Caco-2 (cell line): ENCODE measurements at places on chromosomes 3 and 15. TPM values are rescaled to one million over a fixed set of nuclear protein-coding genes. Genes with fewer than 3 reads are reported as not detected.

DNA sequence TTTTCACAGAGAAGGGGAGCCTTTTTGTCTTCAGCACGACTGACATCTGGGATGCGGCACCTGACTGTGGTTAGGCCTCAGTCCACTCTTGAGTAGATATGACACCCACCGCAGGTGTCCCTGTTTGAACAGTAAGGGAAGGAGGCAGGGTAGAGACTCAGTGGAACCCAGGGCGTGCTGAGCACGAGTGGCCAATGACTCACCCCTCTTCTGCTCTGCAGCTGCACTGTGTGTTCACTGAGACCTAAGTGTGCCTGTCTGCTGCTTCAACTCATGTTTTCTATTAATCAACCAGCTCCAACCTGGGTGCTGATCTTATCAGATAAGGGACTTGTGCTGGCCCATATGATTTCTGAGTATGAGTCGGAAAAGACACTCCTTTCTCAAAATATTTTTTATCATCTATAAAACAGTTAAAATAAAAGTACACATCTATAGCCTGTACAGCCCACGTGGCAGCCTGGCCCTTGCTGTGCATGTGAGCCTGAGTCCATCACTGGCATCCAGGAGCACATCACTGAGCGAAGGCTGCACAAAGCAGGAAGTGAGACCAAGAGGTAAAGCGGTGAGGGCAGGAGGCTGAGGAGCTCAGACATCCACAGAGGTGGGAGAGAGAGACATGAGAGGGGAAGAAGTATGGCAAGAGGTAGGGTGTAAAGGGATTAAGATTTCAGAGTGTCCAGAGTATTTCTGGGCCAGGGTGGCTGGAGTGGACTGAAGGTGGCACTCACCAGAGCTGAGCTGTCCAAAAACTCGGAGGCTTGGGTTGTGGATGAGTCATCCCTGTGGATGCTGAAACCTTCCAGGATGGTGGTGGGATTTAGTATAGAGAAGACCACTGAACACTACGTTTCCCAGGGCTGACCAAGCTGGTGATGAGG is 49.2 kb downstream of the SLC41A3 start:
- H3K4me1 ChIP-seq = peaks cover 10% of the 10 kb centered on the region; the same call in 1 of the 2 replicates
- no peaks in the 10 kb centered on the region for H3K36me3 ChIP-seq
- no peak for DNase-seq
- no peaks in the 10 kb centered on the region for H3K27me3 ChIP-seq
- H3K27ac ChIP-seq = no peak overlapping the region

DNA sequence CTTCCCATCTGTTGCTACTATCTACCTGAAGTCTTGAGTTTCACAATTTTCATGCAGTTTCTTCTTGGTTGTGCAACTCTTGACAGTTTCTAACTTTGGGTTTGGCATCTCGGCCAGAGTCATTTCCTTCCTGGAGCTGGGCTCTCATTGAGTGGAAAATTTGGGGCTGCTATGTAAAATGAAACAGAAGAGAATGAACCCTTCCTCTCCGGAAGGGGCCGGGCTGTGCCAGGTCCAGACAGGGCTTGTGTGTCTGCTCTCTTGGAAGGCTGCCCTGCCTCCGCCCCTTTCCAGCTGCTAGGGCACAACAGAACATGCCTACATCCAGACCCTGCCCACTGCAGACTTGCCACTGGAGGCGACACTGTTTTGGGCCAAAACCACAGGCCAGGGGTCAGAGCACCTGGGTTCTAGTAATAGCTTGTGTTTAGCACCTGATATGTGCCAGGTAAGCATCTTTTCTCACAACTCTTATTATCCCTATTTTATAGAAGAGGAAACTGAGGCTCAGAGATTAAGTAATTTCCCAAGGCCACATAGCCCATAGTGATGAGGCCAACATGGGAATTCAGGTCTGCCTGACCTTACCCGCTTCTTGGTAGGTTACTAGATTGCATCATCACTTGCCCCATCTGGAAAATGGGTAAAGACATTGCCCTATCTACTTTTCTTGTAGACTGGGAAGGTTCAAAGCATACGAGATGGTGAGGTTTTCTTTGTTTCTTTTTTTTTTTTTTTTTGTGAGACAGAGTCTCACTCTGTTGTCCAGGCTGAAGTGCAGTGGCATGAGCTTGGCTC is 25.0 kb downstream of the IRAK2 start:
- peaks cover 46% of the 10 kb centered on the region for H3K4me1 ChIP-seq
- H3K27me3 ChIP-seq = no peaks in the 10 kb centered on the region
- H3K4me3 ChIP-seq = no peak overlapping the region
- H3K27ac ChIP-seq = no peak overlapping the region
- no peaks in the 10 kb centered on the region; the same call in 1 of the 2 replicates for H3K36me3 ChIP-seq

DNA sequence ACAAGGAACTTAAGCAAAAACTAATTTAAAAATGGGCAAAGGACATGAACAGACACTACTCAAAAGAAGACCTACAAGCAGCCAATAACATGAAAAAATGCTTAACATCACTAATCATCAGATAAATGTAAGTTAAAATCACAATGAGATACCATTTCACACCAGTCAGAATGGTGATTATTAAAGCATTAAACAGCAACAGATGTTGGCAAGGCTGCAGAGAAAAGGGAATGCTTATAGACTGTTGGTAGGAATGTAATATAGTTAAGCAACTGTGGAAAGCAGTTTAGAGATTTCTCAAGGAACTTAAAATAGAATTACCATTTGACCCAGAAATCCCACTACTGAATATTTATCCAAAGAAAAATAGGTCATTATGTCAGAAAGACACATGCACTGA is 482.2 kb downstream of the SQOR start:
- H3K4me1 ChIP-seq = no peaks in the 10 kb centered on the region
- DNase-seq = no peak
- H3K27ac ChIP-seq = no peak overlapping the region
- H3K4me3 ChIP-seq = no peak overlapping the region
- no peaks in the 10 kb centered on the region for H3K36me3 ChIP-seq

CHST2 gene
- total RNA-seq = not detected in 2 replicates

SPINK8 gene
- total RNA-seq = not detected in 2 replicates

- no peak overlapping the region for H3K27ac ChIP-seq
- H3K4me3 ChIP-seq = no peak overlapping the region
- H3K4me1 ChIP-seq = no peaks in the 10 kb centered on the region
- DNase-seq = no peak
- H3K36me3 ChIP-seq = no peaks in the 10 kb centered on the region
Observed at GRCh38 chr3:151362751-151363174, 21.8 kb downstream of the P2RY12 start.

- no peaks in the 10 kb centered on the region for H3K36me3 ChIP-seq
- no peak for DNase-seq
Observed at GRCh38 chr3:55858302-55858701, 371.2 kb upstream of the WNT5A start.

DNA sequence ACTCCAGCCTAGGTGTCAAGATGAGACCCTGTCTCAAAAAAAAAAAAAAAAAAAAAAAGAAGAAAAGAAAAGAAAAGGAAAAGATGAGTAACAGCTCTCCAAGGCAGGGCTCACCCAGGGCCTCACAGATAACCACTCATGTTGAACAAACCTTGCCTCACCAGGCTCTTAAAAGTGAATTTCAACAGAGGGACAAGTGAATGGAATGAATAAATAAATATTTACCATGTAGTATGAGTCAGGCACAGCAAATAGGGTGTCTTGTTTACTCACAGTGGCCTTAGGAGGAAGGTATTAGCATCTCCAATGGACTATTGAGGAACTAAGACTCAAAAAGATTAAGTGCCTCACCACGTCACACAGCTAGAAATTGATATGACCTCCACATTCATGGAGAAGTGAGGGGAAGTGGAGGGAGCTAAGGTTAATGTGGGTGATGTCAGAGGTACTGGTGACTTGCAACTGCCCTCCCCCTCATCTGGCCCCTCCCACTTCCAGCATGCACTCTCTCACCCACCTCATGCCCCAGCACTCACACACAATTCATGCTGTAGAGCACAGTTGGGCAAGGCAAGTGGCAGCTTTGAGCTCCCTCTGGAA is 255.5 kb downstream of the UACA start:
- H3K36me3 ChIP-seq = no peaks in the 10 kb centered on the region
- no peaks in the 10 kb centered on the region for H3K27me3 ChIP-seq
- peaks cover 53% of the 10 kb centered on the region for H3K4me1 ChIP-seq
- H3K27ac ChIP-seq = peak overlapping the region; percentile 89

COL7A1 gene
- 4.7 and 5.2 TPM in 2 replicates for total RNA-seq

DNA sequence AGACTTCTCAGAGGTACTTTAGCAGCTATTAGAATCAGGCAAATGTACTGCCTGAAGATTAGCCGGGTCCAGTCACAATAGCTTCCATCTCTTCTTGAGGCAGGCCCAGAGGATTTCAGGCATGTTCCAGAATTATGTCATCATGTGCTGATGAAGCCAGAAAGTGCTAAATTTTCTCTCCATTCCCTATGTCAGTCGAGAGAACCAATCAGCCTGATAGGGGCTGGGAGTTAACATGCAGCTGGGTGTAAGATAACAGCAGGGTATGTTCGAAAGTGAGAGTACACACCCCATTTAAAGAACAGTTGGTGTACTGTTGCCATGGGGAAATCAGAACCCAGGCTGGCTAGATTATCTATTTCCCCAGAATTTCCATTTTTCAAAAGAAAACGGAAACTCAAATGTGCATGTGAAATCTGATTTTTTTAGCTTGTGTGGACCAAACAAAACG is 48.7 kb downstream of the MYH15 start:
- H3K27me3 ChIP-seq = no peaks in the 10 kb centered on the region
- no peak overlapping the region for H3K27ac ChIP-seq
- no peaks in the 10 kb centered on the region for H3K4me1 ChIP-seq

- no peaks in the 10 kb centered on the region for H3K36me3 ChIP-seq
- H3K27ac ChIP-seq = no peak overlapping the region
- no peaks in the 10 kb centered on the region for H3K4me1 ChIP-seq
- no peak overlapping the region for H3K4me3 ChIP-seq
Observed at GRCh38 chr15:95604634-95605036, 725.9 kb upstream of the NR2F2 start.

GRCh38 chr3:9056581-9056980 is 93.3 kb upstream of the RAD18 start:
- DNase-seq = no peak
- no peak overlapping the region for H3K27ac ChIP-seq
- peaks cover 10% of the 10 kb centered on the region for H3K4me1 ChIP-seq
- no peaks in the 10 kb centered on the region for H3K36me3 ChIP-seq
- no peaks in the 10 kb centered on the region for H3K27me3 ChIP-seq

DNA sequence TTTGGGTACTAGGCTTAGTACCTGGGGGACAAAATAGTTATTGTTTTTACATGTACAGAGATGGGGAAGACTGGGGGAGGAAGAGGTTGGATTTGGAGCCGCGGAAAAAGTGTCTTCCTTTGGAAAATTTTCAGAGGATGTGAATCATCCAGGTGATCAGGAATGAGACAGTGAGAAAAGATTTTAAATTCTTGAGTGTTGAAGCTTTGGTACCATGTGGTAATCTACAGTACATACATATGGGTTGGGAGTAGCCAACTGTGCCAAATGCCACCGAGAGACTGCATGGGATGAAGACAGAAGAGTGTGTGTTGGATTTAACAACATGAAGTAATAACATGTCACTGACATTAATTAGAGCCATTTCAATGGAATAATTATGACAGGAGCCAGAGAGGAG is 1238.2 kb downstream of the ROBO1 start:
- no peaks in the 10 kb centered on the region for H3K36me3 ChIP-seq
- DNase-seq = no peak
- no peak overlapping the region for H3K27ac ChIP-seq
- H3K4me1 ChIP-seq = no peaks in the 10 kb centered on the region
- no peaks in the 10 kb centered on the region for H3K27me3 ChIP-seq

- no peaks in the 10 kb centered on the region for H3K36me3 ChIP-seq
- H3K4me1 ChIP-seq = peaks cover 11% of the 10 kb centered on the region; the same call in 1 of the 2 replicates
- no peaks in the 10 kb centered on the region for H3K27me3 ChIP-seq
- no peak overlapping the region for H3K27ac ChIP-seq
- no peak overlapping the region for H3K4me3 ChIP-seq
Observed at GRCh38 chr15:39896846-39897245, 23.2 kb downstream of the GPR176 start.

GRCh38 chr3:124815781-124816180 is 71.4 kb downstream of the ITGB5 start:
- H3K27me3 ChIP-seq = no peaks in the 10 kb centered on the region
- no peak overlapping the region for H3K4me3 ChIP-seq
- H3K27ac ChIP-seq = peak overlapping the region; percentile 92
- DNase-seq = no peak
- H3K4me1 ChIP-seq = peaks cover 60% of the 10 kb centered on the region

GRCh38 chr3:161395115-161396012 is 24.0 kb upstream of the SPTSSB start:
- H3K27me3 ChIP-seq = no peaks in the 10 kb centered on the region
- H3K27ac ChIP-seq = peak overlapping the region; percentile 64
- H3K4me1 ChIP-seq = peaks cover 32% of the 10 kb centered on the region
- H3K4me3 ChIP-seq = no peak overlapping the region

GRCh38 chr3:61595288-61595687 is 33.9 kb downstream of the PTPRG start:
- H3K4me3 ChIP-seq = no peak overlapping the region
- H3K27me3 ChIP-seq = no peaks in the 10 kb centered on the region
- H3K27ac ChIP-seq = no peak overlapping the region
- H3K36me3 ChIP-seq = no peaks in the 10 kb centered on the region
- DNase-seq = no peak

DNA sequence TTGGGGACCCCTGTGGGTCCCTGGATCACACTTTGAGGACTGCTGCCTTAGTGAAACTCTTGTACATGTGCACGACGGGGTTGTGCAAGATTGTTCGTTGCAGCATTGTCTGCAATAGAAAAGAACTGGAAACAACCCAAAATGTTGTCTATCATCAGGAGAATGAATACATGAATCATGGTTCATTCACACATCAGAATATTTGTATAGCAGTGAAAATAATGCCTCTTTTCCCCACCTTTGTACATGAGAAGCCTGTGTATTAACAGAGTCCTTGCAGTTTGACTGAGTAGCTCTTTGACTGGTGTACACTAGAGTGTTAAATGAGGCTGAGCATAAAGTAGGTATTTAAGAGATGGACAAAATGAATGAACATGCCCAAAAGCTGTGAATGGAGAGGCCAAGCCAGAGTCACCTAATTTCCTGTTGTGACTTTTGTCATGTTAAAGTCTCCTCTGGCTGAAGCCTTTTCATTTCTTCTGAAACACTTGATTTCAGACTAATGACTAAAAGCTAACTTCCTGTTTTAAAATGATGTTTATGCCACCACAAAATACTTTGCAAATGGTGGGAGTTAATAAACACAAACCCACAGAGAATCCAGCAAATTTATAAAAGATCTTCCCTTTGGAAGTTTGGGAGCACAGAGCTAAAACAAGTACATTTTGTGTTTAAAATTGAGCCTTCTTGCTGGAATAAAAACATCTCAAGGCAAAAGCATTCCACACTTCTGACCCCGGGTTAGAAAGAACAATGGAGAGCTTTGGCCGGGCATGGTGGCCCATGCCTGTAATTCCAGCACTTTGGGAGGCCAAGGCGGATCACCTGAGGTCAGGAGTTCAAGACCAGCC is 20.6 kb upstream of the USP3 start:
- H3K4me1 ChIP-seq = no peaks in the 10 kb centered on the region
- no peak for DNase-seq
- no peak overlapping the region for H3K4me3 ChIP-seq
- H3K27ac ChIP-seq = no peak overlapping the region
- no peaks in the 10 kb centered on the region for H3K27me3 ChIP-seq
- no peaks in the 10 kb centered on the region for H3K36me3 ChIP-seq

- no peak overlapping the region for H3K4me3 ChIP-seq
- no peak for DNase-seq
- H3K27me3 ChIP-seq = no peaks in the 10 kb centered on the region
- H3K27ac ChIP-seq = no peak overlapping the region
- H3K36me3 ChIP-seq = no peaks in the 10 kb centered on the region
- H3K4me1 ChIP-seq = no peaks in the 10 kb centered on the region
Observed at GRCh38 chr3:21934591-21934990, 183.6 kb upstream of the ZNF385D start.

- H3K4me1 ChIP-seq = no peaks in the 10 kb centered on the region
- DNase-seq = no peak
- H3K27ac ChIP-seq = no peak overlapping the region
- no peaks in the 10 kb centered on the region for H3K27me3 ChIP-seq
- no peaks in the 10 kb centered on the region for H3K36me3 ChIP-seq
Observed at GRCh38 chr15:73716417-73716816, 32.2 kb downstream of the CD276 start.
